SW 1271 (cell line): ENCODE measurements at places on chromosomes 6 and 20.

DNA sequence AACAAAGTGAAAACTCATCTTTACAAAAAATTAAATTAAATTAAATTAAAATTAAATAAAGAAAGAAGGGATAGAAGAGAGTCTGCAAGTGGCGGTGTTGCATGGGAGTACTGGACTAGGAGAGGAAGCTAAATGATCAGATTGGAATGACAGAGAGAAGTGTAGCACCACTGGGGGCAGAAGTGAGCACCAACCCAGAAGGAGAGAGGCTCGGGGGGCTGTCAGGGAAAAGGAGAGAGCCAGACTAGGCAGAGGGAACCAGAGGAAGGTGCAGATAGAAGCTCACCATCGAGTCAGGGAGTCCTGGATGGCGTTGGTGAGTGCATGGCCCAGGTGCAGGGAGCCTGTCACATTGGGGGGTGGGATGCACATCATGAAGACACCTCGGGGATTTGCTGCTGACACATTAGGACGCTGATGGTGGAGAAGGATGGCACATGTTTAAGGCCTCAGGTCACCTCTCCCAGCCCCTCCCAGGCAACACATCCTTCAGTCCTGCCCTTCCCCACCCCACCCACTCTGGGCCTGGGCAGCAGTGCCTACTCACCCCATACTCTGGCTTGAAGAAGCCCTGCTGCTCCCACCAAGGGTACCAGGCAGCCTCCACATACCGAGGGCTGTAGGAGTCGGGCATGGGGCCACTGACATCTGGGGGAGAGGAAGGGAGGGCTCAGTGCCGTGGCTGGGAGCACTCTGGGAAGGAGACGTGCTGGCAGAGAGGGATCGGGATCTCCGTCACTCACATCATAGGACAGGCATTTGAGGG, 4.0 kb downstream of the VARS1 start:
- DNase-seq, result no peak

- no peak for DNase-seq
These were observed 5.5 kb upstream of the ABCF1 start for GRCh38 chr6:30565772-30566171.

DNA sequence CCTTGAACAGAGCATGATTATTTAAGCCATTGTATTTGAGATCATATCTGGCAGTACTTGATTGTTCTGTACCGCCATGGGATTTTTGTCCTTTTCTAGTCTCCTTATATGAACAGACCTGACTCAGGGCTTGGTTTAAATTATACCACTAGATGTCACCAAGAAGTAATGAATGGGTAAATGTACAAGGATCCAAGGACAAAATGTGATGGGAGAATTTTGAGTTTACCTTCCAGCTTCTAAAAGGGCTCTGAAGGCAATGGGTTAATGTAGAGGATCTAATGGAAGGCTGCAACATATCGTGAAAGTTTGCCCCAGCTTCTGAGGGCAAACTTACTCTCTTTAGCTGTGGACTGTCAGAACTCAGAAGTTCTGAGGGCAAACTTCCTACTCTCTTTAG, 12.0 kb downstream of the RNF8 start:
- DNase-seq, result peak; percentile 33

GRCh38 chr6:69704916-69705315, 91.9 kb downstream of the LMBRD1 start:
- DNase-seq, result no peak

DNA sequence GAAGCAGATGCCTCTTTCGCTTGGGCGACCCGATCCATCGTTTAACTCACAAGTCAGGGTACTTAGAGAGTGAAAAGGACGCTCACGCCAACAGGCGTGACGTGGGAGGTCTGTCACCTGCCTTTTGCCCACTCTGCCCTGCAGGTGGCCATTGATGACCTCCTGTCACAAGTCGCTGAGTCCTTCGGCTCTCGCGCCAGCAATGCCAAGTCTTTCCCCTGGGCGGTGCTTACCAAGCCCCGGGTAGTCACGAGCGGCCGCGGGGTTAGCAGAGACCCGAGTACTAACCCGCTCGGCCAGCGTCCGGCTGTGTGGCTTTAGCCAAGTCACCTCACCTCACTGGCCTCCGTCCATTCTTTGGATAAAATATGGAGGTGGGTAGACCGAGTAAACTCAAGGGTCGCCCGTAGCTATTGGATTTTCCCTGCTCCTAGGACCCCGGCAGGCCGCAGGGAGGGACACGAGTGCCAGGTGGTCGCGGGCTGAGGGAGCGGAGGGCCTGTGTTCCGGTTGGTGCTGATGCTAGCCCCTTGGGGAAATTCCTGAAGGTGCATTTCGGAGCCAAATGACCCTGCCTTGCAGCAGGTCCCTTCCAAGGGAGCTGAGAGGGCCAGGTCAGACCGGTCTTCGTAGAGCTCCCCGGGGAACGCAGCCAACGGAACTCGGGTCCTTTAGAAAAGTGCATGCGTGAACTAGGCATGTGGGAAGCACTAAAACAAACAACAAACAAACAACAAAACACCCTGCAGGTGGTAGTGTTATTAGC, 668 bp downstream of the PKIB start:
- peak; percentile 25 for DNase-seq

- no peak for DNase-seq
These were observed 442.4 kb downstream of the CD83 start for GRCh38 chr6:14559746-14560536.

GRCh38 chr6:54874349-54875048, 27.9 kb downstream of the FAM83B start:
- no peak for DNase-seq

- no peak for DNase-seq
These were observed 597.3 kb downstream of the PKHD1 start for GRCh38 chr6:51490101-51490500.

DNA sequence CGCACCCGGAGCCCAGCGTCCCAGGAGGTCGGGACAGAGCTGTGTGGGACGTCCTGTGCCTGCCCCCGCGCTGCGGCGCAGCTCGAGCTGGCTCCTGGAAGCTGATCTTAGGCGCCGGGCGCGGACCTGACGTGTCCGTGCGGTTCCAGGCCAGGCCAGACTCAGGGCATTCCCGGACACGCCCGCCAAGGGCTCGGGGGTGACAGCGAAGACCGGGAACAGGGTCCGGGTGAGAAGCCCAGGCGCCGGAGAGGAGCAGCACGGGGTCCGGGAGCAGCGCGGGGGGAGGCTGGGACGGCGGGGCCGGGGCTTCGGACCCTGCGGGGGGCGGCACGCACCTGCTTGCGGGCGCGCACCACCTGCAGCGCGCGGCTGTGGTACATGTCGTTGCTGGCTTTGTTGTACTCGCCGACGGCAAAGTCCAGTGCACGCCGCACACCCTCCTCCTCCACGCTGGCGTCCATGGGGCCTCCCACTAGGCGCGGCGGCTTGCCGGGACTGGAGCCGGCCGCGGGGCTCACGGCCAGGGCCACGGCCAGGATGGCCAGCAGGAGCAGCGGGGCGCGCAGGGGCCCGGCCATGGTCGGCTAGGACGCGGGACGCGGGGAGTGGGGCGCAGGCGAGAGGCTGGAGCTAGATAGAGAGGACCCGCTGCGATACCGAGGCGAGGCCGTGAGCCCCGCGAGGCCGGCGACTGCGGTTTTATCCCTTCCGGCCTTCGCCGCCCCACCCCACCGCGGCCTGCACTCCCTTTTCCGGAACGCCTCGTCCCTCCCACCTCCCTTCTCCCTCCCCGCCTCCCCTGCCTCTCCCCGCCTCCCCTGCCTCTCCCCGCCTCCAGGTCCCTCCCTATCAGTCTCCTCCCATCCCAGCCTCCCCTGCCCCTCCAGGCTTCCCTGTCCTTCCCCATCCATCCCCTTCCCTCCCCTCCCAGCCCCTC, at the start of gene CST3:
TSS of gene CST3 (minus strand) at position 674 of the 940 bp plus-strand sequence. CDS start at position 581, 93 bp downstream.
- peak; percentile 88 for DNase-seq

DNA sequence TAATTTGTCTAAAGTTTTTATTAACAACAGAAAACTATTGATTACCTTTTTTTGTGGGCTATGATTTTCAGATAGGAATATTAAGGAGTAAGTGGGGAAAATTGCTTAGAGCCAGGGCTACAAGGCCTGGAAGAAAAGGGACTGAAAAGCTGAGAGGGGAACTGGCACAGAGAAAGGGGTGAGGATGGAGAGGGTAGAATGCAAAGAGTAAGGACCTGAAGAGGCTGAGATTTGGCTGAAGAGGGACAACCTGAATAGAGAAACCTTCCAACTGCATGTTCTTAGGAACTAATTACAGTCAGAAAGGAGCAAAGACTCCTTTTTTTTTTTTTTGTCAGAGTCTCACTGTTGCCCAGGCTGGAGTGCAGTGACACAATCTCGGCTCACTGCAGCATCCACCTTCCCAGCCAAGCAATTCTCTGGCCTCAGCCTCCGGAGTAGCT, 16.7 kb downstream of the BTN2A1 start:
- DNase-seq, result no peak

- no peak for DNase-seq
These were observed 379.9 kb upstream of the IRAK1BP1 start for GRCh38 chr6:78487401-78487800.

GRCh38 chr6:107809966-107810365, 14.1 kb downstream of the SCML4 start:
- DNase-seq, result no peak

DNA sequence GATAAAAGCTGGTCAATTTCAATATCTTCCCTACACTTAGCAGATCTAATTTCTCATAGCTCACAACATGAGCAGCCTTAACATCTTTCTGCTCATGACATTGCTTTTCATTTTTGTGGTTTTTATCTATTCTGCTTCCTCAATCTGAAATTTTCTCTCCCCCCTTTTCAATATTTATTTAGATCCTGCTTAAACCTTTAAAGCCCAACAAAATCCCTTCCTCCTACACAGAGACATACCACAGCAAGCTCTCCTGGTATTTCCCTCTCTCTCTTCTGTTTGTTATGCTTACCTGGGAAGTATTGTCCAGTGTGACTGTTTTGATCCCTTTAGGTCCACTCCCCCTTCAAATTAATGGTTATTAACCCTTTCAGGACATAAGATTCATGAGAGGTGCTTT, 582.5 kb downstream of the RFPL4B start:
- DNase-seq, result no peak

DNA sequence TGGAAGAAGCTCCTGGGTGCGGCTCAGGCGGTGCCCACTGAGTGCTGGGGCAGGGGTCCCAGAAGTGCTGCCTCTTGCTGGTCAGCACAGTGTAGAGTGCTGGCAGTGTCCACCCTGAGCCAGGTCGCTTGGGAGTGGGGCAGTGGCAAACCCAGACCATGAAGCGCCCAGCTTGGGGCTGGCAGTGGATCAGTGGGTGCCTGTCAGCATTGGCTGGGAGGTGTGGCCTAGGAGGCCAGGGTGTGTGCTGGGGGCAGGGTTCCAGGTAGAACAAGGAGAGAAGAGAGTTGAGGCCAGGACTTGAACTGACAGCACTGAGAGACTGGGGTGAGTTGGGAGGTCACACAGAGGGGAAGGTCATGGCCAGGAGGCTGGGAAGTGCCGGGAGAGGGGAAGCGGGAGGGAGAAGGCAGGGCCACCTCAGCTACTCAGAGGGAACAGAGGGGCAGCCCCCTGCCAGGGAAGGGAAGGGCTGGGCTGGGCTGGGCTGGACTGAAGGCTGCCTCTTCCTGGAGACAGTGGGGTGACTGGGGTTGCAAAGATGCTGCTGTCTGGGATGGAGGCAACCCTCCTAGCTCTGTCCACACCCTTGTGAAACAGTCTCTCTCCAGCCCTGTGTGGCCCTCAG, 4.1 kb downstream of the TCEA2 start:
- DNase-seq, result peak; percentile 24

- DNase-seq, result no peak
These were observed 128.2 kb downstream of the EDN3 start for GRCh38 chr20:59428441-59429205.

- DNase-seq, result no peak
These were observed 38.7 kb downstream of the MOXD1 start for GRCh38 chr6:132362442-132363185.

DNA sequence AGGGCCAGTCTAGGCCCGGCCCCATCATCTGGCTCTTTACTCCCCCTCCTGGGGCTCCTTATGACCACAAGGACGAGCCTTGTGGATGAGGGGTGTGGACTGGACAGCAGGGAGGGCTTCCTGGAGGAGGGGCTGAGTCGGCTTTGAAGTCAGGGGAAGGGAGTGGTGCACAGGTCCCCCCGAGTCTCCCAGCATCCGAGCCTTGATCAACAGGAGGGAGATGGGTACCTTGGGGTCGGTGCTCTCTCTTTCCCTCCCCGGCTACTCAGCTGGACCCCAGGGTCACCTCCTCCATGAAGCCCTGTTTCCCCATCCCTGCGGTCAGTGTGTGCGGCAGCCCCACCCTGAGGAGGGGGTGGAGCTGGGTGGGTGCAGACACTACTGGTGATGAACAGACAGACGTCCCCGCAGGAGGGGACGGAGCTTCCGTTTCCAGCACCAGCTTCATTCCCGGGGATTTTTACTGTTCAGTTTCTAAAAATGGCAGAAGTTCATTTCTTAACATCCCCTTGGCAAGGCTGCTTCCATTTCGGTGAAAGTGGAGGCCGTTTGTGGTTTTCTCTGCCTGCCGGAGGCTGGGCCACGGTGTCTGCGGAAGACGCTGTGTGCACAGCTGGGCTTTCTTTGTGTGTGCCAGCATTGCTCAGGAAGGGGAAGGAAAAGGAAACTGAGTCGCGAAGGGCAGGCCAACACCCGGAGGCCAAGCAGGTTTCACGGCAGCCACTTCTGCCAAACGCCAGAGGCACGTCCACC, 19.6 kb downstream of the NTSR1 start:
- DNase-seq, result no peak

DNA sequence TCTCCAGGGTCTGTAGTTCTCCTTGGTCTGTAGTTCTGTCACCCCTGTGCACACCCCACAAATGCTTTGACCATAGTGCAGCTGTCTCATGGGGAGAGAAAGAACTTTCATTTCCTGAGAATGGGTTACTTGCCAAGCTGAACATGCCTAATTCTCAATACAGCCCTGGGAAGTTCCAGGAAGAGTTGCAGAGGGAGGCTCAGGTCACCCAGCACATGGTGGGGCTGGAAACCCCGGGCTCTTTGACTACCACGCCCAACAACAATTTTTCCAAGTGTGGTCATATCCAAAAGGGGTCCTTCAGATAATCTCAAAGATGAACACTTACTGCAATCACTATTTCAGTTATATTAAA, 2.2 kb upstream of the PTPRA start:
- no peak for DNase-seq

GRCh38 chr20:46004187-46004586, 4.5 kb upstream of the MMP9 start:
- no peak for DNase-seq

DNA sequence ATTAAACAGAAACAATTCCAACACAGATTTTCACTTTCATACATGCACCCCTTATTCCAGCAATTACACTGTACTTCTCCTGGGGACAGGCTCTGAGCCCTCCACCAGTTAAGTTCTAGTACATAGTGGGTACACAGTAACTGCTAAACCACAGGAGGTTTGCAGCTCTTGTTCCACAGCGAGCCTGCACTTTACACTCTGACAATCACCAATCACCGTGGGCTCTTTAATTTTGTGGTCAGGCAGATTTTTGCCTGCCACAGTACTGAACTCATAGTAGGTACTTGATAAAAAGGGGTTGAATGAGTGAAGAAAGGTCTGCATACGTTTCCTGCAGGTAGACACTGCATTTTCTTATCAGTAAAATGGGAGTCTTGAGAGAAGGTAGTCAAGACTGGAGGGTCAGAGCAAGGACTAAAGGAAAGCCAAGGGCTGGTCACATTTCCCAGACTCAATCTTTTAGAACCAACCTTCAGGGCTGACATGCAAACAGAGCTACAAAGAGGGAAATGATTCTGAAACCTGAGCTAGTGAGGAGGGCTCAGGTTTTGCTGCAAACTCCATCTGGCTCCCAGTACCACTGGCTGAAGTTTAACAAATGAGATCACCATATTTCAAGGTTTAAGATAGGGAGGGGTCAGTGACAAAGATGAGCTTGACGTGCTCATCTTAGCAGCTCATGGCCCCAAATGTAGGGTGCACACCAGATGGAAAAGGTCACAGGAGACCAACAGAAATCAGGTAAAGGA, 404.6 kb downstream of the BTBD9 start:
- DNase-seq, result no peak

GRCh38 chr6:12791371-12791770, 74.8 kb downstream of the PHACTR1 start:
- DNase-seq, result no peak
